NCI-H82 (cell line): ENCODE measurements at places on chromosomes 2 and 18.

DNA sequence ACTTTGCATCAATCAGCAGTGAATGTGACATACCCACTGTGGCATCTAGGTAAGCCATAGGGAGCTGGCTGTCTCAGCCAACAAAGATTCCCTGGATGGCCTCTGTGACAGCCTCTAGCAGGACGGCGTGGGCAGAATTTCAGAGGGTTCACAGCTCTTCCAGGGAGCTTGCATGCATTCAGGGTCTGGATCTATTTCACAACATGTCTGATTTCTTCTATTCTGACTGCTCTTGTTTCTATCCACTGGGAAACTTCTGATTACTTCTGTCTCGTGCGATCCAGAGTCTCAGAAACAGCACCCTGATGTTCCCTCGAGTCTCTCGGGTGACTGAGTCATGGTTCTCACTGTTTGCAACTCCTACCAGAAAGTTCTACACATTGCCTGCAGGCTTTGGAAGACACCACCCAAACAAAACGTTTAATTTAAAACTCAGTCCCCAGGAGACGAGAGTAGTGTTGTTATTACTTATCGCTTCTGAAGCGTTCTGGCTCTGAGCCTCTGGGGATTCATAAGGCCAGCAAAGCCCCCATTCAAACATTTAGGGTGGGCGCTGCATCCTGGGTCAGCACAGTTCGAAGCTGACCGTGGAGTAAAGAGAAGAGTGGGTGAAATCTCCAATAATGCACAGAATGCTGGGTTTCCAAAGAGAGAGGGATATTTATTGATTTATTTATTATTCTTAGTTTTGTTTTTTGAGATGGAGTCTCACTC is 41.9 kb upstream of the ODC1 start:
- no peak for DNase-seq

GRCh38 chr18:11411048-11411447 is 198.3 kb upstream of the SLC35G4 start:
- DNase-seq = no peak

DNA sequence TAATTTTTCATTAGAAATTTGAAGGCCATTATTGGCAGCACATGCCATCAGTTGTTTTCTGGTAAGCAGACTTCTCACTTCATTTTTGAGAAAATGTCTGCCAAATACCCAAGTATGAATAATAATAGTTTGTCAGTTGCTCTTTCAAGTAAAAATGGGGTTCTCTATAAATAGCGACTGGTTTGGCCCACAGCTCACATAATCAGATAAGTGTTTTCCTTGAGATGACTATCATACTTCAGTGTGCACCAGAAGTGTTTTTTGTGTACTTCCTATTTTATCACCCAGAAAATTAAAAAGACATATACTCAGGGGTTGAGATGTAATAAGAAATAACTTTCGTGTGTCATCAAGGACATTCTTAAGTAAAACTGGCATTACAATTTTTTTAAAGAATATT is 147.1 kb downstream of the PHLPP1 start:
- DNase-seq = no peak

GRCh38 chr2:237876532-237876931 is 17.1 kb downstream of the RAMP1 start:
- no peak for DNase-seq

DNA sequence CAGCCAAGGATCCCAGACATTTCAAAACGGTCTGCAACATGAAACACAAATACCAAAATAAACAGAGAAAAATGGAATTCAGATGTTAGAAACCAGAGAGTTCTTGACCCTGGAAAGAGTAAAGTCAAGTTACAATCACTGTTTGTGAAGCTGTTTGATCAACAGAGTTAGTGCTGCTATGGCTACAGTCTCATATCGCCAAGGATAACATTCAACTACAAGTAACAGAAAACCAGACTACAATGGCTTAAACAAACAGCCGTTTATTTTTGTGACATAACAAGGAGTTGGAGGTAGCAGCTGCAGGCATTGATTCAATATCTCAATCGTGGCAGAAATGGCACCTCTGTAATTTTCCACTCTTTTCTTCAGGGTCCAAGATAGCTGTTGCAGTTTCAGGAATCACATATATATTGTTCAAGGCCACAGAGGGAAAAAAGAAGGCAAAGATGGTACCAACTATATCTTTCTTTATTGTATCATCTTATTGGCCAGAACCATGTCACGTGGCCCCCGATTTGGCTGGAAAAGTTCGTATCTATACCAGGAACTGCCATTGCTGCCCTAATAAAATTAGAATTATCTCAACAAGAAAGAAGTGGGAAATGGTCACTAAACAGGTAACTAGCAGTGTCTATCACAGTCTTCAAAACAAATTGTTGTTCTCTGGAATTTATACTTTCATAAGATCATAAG is 17.7 kb upstream of the HNRNPLL start:
- no peak for DNase-seq
